DMS79 (cell line): ENCODE measurements at places on chromosomes 6 and 20.

GRCh38 chr20:45626540-45626939 lies 3.0 kb upstream of the WFDC10A start:
- DNase-seq: no peak

GRCh38 chr6:3504354-3504753 lies 47.5 kb upstream of the SLC22A23 start:
- no peak for DNase-seq

GRCh38 chr6:82283771-82284410 lies 36.3 kb upstream of the IBTK start:
- no peak for DNase-seq

DNA sequence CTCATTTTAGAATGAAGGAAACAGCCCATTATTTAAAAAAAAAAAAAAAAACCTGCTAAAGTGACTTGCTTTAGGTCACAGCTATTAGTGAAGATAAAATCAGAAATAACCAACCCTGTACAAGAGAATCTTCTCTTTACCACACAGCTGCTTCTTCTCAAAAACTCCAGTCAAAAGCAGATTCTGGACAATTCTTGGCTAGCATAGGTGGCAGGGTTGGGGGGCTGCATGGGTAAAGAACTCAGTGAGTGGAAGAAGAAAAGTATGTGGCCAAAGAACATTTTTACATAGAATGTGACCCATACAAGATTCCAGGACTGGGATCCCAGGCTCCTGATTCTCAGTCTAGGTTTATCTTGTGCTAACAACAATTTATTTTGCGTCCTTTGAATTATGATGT lies 9.4 kb upstream of the FRK start:
- DNase-seq: no peak

DNA sequence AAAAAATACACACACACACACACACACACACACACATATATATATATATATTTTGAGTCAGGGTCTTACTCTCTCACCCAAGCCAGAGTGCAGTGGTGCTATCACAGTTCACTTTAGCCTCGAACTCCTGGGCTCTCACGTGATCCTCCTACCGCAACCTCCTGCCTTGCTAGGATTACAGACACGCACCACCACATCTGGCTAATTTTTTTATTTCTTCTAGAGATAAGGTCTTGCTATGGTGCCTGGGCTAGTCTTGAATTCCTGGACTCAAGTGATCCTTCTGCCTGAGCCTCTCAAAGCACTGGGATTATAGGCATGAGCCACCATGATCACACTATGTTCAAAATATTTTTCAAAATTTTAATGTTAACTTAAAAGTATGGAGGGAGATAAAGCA lies 43.5 kb downstream of the NUP153 start:
- no peak for DNase-seq

- DNase-seq: no peak
Measured at GRCh38 chr6:81984599-81984998, 232.1 kb upstream of the TENT5A start.

DNA sequence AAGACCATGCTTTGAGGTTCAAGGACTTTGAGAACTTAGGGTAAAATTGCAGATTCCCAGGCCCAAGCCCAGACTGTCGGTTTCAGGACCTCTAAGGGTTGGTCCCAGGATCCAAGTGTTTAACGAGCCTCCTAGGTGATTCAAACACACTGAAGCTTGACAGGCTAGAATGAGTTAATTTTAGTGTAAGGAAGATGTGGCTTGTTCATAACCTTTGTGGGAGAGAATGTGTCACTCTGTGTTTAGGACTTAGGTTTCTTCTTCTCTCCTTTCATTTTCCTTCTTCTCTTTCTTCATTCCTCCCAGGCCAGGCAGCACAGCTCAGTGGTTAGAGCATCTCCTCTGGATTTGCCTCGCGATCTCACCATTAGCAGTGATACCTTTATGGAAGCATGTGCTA lies 104.8 kb upstream of the KCNG1 start:
- no peak for DNase-seq

DNA sequence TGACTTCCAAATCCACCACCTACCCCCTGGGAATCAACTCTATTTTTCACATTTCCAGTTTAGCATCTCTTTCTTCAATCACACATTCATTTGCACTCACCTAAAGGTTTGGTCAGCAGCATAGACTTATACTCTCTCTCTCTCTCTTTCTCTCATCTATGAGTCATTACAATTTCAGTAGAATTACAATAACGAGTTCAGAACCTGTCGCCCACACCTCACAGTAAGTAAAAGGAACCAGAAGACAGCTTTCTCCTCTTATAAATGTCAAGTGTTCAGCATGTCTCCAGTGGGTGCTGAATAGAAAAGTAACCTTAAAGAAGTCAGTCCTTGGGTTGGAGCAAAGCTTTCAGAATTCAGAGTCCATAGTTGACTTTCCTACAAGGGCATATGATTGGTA lies 1.1 kb upstream of the PHACTR1 start:
- no peak for DNase-seq

DNA sequence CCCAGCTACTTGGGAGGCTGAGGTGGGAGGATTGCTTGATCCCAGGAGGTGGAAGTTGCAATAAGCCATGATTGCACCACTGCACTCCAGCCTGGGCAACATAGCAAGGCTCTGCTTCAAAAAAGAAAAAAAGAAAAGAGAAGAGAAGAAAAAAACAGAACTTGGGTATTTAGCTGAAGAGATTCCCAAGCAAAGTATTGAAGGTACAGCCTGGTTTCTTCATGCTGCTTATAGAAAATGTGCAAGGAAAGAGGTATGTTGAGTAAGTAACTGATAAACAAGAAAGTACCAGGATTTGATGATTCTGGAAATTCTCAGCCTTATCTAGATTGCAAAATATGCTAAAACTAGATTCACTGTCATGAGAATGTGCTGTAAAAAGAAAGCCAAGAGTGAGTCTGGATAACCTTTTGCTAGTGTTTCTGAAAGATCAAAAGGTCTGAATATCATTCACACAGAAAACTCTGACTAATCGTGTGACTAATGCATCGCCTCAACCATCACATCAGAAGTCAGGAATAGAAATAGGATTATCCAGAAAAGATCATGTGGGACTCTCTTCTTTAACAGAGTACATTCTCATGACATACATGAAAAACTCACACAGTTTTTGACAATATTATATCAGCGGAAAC lies 32.4 kb upstream of the NOP56 start:
- no peak for DNase-seq

DNA sequence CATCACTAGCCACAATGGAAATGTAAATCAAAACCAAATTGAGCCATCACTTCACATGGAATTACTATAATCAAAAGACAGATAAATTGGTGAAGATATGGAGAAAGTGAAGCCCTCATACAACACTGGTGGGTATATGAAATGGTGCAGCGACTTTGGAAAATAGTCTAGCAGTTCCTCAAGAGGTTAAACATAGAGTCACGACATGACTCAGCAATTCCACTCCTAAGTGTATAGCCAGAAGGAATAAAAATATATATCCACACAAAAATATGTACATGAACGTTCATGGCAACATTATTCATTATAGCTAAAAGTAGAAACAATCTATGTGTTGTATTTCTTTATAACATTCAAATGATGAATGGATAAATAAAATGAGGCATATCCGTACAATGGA lies 33.1 kb upstream of the SH3BGRL2 start:
- DNase-seq: no peak

- no peak for DNase-seq
Measured at GRCh38 chr6:11403035-11403601, 134.4 kb upstream of the TMEM170B start.
